Naive thymus-derived CD8-positive, alpha-beta T cell (primary cell): ENCODE measurements at places on chromosomes 12 and 14. TPM values are rescaled to one million over a fixed set of nuclear protein-coding genes. Genes with fewer than 3 reads are reported as not detected.

- DNase-seq: no peak
- H3K27ac ChIP-seq: peak overlapping the region; percentile 8
- peaks cover 5% of the 10 kb centered on the region for H3K4me1 ChIP-seq
- H3K4me3 ChIP-seq: no peak overlapping the region
These were observed 70.3 kb downstream of the GALNT4 start for GRCh38 chr12:89454080-89454848.

- peaks cover 92% of the 10 kb centered on the region for H3K36me3 ChIP-seq
- H3K4me1 ChIP-seq: peaks cover 17% of the 10 kb centered on the region
- H3K27me3 ChIP-seq: no peaks in the 10 kb centered on the region
- peak overlapping the region; percentile 68 for H3K27ac ChIP-seq
- DNase-seq: no peak
- H3K4me3 ChIP-seq: no peak overlapping the region
These were observed 23.8 kb upstream of the POLR3B start for GRCh38 chr12:106333756-106334155.

DNA sequence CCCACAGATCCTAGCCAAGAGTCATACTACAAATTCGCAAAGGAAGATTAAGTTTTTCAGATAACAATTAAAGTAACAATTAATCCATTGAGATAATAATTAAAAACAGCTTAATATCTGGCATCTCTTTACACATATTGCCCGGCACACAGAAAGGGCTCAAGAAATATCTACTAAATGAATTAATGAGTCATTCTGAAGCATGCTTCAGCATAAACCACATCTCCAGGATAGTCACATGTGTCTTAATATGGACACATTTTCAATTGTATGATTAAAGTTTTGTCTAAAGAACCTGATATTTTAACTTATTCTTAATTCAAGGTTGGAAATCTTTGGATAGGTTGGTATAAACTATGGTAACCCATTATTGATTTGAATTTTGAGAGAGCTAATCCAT lies 9.6 kb downstream of the ITPR2 start:
- H3K4me3 ChIP-seq: no peak overlapping the region
- H3K27ac ChIP-seq: no peak overlapping the region
- no peaks in the 10 kb centered on the region for H3K27me3 ChIP-seq
- H3K36me3 ChIP-seq: peaks cover 4% of the 10 kb centered on the region
- H3K4me1 ChIP-seq: peaks cover 31% of the 10 kb centered on the region
- no peak for DNase-seq

- H3K27ac ChIP-seq: no peak overlapping the region
- peaks cover 10% of the 10 kb centered on the region for H3K4me1 ChIP-seq
- no peaks in the 10 kb centered on the region for H3K27me3 ChIP-seq
- H3K4me3 ChIP-seq: no peak overlapping the region
- no peaks in the 10 kb centered on the region for H3K36me3 ChIP-seq
- no peak for DNase-seq
These were observed 47.3 kb upstream of the BCAT1 start for GRCh38 chr12:24996102-24996797.

Gene PLA2G1B
- 0.75 TPM for polyA plus RNA-seq

Gene ATN1
- polyA plus RNA-seq: 0.35 TPM

DNA sequence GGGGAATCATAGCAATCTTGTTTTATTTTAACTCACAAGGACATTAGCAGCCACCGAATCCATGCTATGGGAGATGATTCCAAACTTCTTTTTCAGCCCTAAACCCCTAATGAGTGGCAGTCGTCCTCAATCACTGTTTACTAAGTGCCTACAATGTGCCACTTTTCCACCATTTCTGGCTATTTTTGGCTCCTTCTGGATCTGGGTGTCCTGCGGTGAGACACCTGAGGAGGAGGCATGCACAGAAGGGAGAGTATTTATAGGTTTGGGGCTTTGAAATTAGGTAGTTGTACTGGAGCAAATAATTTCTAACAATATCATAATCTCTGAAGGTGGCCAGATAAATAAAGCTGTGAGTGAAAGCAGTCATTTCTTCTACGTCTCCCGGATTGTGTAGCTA lies 1125.6 kb downstream of the BCL11B start:
- H3K27me3 ChIP-seq: no peaks in the 10 kb centered on the region
- H3K4me3 ChIP-seq: peak overlapping the region; percentile 43
- no peak for DNase-seq
- peak overlapping the region; percentile 84 for H3K27ac ChIP-seq
- peaks cover 9% of the 10 kb centered on the region for H3K36me3 ChIP-seq

Gene TMTC3
- polyA plus RNA-seq: 1.2 TPM

DNA sequence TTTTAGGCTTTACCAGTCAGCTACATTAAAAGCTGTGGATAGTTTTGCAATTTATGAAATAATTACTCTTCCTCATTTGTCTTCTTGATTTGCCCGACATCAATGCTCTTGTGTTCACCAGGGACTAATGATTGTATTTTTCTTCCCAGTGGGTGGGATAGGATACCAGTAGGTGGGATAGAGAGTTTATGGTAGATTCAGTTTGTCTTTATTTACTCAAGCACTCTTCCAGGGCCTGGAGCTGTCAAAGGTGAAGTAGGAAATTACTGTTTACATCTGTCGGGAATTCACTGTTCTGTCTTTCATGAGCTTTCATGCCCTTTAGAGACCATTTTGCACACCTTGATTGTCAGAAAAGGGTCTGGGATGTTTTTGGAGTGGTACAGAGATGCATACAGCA lies 36.6 kb downstream of the ETV6 start:
- no peak overlapping the region for H3K27ac ChIP-seq
- H3K27me3 ChIP-seq: no peaks in the 10 kb centered on the region
- peaks cover 10% of the 10 kb centered on the region for H3K36me3 ChIP-seq
- H3K4me1 ChIP-seq: peaks cover 53% of the 10 kb centered on the region
- no peak overlapping the region for H3K4me3 ChIP-seq

GRCh38 chr12:44750468-44750867 lies 125.6 kb downstream of the NELL2 start:
- peak overlapping the region; percentile 25 for H3K27ac ChIP-seq
- peaks cover 20% of the 10 kb centered on the region for H3K36me3 ChIP-seq
- H3K4me1 ChIP-seq: peaks cover 49% of the 10 kb centered on the region
- no peak overlapping the region for H3K4me3 ChIP-seq

GRCh38 chr12:42446761-42447160 lies 120.8 kb downstream of the PPHLN1 start:
- peak overlapping the region; percentile 75 for H3K27ac ChIP-seq
- no peak for DNase-seq
- H3K4me3 ChIP-seq: no peak overlapping the region

- DNase-seq: no peak
- H3K4me1 ChIP-seq: no peaks in the 10 kb centered on the region
- peaks cover 17% of the 10 kb centered on the region for H3K27me3 ChIP-seq
- H3K36me3 ChIP-seq: no peaks in the 10 kb centered on the region
- H3K27ac ChIP-seq: no peak overlapping the region
These were observed 9.2 kb upstream of the PLEKHG3 start for GRCh38 chr14:64695071-64695470.

Gene SERPINA12
- not detected for polyA plus RNA-seq

- no peak overlapping the region for H3K4me3 ChIP-seq
- DNase-seq: no peak
- no peaks in the 10 kb centered on the region for H3K4me1 ChIP-seq
- no peak overlapping the region for H3K27ac ChIP-seq
These were observed 1145.3 kb downstream of the FSCB start for GRCh38 chr14:43361751-43362150.

DNA sequence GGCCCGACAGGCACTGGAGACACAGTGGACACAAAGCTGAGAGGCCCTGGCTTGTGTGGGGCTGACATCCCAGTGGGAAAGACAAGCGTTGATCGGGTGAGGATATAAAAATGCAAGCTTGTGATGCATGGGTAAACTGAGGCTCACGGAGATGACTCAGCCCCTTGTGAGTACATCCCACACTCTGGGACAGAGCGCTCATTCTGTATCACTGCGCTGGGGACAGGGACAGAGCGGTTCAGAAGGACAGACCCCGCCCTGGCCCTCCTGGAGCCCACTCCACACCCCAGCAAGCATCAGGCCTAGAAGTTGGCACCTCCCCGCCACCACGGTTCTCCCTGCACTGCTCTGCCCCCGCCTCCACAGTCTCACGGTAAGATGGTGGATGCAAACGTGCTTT lies 156.3 kb downstream of the PIWIL1 start:
- H3K36me3 ChIP-seq: no peaks in the 10 kb centered on the region
- no peak for DNase-seq
- H3K4me1 ChIP-seq: no peaks in the 10 kb centered on the region
- no peak overlapping the region for H3K4me3 ChIP-seq
